ENCODE measurements at places on chromosomes 3 and 15.

- no peak for DNase-seq
Measured at GRCh38 chr3:39280571-39280970, 735 bp upstream of the CX3CR1 start.

GRCh38 chr15:68450192-68450591, 18.2 kb upstream of the ITGA11 start:
- no peak for DNase-seq

DNA sequence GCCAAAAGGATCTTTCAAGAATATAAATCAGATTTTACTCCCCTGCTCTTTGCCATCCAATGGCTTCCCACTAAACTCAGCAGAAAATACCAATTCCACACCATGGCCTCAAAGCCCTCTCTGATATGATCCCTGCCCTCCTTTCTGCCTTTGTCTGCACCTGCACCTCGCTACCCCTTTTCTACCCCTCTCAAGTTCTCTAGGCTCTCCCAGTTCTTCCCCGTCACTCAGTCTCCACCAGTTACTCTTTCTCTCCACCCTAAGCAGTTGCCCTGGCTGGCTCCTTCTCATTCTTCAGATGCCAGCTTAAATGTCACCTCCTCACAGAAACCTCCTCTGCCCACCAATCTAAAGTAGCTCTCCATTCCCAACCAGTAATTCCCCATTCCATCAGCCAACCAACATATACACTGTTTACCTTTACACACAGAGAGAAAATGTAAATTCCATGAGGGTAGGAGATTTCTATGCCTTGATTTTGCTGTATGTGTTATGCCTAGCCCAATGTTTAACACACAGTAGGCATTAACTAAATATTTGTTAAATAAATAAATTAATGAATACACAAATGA, 93.6 kb upstream of the LPP start:
- no peak for DNase-seq

DNA sequence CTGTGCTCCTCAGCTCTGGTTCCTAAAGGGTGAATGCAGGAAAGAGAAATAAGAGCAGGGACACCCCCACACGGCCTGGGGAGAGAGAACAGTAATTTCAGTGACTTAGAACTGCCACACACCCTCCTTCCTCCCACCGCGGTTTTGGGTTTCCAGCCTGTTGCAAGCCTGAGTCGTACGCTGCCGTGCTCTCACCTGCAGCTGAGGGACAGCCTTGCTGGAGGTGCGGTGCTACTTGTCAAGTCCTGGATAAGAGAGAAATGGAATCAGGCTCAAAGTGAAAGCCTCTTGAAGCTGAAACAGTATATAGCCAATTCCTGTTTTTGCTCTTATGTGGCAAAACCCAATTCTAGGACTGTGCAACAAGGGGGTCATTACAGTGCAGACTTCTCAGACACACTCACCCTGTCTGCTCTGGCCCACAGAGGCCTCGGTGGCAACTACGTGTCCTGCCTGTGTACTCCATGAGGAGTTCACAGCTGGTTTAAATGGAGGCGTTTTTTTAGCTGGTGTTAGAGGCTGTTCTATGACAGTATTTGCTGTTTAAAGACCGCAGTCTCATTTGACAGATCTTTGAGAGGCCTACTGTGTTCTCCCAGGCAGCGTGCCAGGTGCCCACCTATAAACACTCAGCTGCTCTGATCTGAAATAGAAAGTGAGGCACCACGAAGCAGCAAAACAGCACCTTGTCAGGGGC, 42.9 kb downstream of the TBC1D2B start:
- no peak for DNase-seq

- no peak for DNase-seq
Measured at GRCh38 chr3:45524565-45524964, 70.0 kb upstream of the LIMD1 start.
